ENCODE measurements at places on chromosomes 3 and 15. TPM values are rescaled to one million over a fixed set of nuclear protein-coding genes. Genes with fewer than 3 reads are reported as not detected.

MAGI1 gene
- polyA plus RNA-seq: 10.3 TPM

NEK10 gene
- polyA plus RNA-seq: 5.4 TPM

GOLGA6L4 gene
- polyA plus RNA-seq: 10.0 TPM

C3orf85 gene
- polyA plus RNA-seq: not detected

GAP43 gene
- 0.06 TPM for polyA plus RNA-seq

DNA sequence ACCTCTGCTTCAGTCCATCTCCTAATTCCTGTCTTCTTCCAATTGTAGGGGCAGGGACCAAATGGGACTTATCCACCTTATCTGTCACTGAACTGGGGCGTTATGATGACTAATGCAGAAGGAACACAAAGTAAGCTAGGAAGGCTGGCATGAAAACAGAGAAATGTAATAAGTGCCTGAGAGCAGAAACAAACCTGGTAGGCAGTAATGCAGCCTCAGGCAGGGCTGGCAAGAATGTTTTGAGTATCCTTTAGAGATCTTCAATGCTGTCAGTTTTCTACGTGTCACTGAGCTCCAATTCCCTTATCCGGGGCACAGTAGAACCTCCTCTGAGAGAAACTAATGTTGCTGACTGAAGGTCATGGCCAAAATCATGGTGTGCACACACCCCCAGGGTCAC, 246.2 kb upstream of the TBL1XR1 start:
- no peak for DNase-seq

DNA sequence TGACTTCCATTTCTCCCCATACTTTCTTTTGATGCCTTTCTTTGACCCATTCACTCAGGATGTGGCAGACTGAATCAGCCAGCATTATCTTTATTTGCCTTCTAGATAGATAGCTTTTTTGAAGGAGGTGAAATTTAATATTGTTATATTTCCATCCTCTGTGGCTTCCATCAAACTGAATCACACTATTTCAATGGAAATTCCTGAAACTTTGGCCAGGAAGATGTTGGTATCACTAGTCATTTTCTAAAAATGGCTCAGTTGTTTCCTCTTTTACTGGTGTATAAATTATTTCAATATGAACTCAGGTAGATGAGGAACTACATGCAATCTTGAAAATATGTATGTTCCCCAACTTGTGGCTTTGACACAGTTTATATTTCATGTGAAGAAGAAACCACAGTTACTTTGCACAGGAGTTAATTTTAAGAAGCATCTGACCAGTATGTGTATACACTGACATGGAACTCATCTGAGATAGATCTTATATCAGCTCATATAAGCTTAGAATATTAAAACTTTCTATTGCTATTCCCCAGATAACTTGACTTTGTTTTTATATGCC, 248.3 kb downstream of the CGGBP1 start:
- DNase-seq: no peak

LMAN1L gene
- polyA plus RNA-seq: not detected

DNA sequence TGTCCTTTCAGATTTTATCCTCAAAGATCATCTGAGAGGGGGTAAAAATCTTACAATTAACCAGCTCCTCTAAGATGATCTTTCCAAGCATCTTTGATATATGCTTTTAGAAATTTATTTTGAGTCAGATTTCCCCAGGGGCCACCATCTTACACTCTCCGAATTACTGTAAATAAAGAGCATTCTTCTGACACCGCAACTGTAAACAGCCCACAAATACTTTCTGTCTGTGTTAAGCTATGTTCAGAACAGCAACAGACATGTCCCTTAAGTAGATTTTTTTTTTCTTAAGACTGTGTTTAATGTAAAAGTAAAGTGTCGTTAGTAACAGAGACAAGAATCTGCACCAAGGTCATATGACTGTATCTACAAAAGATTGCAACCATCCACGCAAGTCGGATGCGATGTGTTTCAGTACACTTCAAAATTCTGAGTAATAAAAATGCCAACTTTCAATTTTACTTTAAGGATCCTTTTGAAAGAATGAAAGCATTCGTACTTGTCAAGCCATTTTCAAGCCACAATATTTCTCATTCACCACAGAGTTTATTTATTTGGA, 159.0 kb upstream of the KCNH8 start:
- DNase-seq: no peak
